ENCODE measurements at places on chromosomes 12 and 14.

DNA sequence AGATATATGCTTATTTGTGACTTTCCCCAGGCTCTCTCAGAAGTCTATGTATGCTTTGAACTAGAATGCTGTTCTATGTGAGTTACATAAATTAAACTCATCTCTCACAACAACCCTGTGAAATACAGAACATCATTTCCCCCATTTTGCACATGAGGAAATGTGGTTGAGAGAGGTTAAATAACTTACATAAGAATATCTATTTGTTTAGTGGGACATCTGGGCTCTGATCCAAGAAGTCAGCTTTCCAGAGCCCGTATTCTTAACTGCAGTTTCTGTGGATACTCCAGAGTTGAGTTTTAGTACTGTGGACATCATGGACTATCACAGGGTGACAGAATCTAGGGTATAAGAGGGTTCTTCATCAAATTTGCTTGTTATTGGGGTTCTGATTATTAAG is 242.5 kb upstream of the ARHGAP5 start:
- DNase-seq: no peak

GRCh38 chr14:65373671-65374039 is 38.9 kb upstream of the FUT8 start:
- no peak for DNase-seq

DNA sequence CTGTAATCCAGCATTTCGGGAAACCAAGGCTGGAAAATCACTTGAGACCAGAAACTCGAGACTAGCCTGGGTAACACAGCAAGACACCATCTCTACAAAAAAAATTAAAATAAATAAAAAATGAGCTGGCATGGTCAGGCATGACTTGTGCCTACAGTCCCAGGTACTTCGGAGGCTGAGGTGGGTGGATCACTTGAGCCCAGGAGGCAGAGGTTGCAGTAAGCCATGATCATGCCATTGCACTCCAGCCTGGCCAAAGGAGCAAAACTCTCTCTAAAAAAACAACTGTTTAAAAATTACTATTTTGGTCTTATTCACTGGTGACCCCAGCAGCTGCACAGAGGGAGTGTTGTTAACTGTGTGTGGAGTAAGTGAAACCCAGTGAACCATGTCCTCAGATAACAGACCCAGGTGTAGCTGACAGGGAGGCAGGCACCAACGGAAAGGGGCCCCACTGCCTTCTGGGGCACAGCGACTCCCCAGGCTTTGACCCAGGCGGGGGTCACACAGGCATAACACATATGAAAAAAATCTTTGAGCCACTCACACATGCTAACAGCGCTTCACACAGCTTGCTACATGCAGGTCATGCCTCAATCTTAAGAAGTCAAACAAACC is 12.1 kb downstream of the DDX54 start:
- no peak for DNase-seq

GRCh38 chr12:6368906-6369525 is 6.3 kb downstream of the SCNN1A start:
- DNase-seq: no peak

DNA sequence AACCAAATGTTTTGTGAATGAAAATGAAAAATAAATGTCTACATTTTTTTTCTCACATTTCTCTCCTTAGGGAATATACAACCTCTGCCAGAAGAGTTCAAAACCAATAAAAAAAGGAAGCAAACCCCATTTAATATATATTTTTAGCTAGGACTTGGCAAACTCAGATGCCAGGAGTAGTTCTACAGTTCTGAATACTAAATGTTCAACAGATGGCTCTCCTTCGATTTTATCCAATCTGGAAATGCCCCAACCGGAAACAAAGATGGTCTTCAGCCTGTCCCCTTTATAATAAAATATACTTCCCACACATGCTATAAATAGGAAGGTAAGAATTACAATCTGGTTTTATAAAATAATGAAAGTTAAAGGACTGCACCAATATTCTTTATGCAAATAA is 330.4 kb downstream of the MDGA2 start:
- no peak for DNase-seq

GRCh38 chr12:55072083-55072482 is 52.3 kb downstream of the NEUROD4 start:
- DNase-seq: no peak

GRCh38 chr12:116453631-116454030 is 105.5 kb upstream of the MAP1LC3B2 start:
- no peak for DNase-seq

- no peak for DNase-seq
These were observed 1.5 kb upstream of the GPR65 start for GRCh38 chr14:88003425-88003824.

DNA sequence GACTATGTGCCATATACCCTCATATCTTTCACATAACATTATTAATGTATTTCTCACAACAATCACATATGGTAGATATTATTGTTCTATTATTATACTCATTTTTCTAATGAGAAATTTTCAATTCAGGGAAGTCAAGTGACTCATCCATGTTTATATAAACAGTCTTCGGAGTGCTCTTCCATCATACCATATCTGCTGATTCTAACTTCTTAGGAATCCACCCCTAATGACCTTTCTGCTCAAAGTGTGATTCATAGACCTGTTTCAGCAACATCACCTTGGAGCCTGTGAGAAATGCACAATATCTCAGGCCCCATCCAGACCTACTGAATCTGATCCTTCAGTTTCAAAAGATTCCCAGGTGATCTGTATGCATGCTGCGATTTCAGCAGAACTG is 39.8 kb upstream of the OVCH1 start:
- DNase-seq: no peak

DNA sequence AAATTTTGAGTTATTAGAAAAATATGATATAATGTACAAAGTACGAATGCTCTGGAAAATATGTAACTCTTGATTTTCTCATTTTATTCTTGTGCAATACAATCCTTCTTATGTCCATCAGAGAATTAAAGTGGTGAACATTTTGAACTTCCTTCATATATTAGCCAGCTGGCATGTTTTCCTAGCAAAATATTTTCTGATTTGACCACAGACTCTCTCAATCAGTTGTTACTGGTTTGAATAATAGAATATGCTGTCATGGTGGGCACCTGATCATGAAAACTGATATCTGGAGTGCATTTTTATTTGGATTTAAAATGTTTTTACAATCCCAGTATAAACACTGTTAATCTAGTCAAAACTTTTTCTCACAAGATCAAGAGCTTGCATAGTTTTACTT is 24.2 kb downstream of the PARPBP start:
- no peak for DNase-seq

DNA sequence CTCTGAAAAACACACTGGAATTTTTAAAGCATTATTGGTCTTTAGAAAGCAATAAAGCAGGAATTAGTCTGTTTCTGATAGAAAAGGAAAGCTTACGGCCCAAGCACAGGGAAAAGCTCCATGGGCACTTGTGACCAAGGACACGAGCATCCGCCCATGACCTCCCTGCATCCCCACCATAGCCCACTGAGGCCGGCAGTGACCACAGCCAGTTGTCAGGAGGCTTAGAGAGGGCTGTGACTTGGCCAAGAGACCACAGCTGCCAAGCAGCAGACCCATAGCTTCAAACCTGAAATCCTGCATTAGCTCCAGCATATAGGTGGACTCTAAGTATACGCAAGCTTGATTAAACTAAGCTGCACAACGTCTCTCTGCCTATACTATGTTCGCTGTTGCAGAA is 8.9 kb downstream of the SETD3 start:
- DNase-seq: no peak

DNA sequence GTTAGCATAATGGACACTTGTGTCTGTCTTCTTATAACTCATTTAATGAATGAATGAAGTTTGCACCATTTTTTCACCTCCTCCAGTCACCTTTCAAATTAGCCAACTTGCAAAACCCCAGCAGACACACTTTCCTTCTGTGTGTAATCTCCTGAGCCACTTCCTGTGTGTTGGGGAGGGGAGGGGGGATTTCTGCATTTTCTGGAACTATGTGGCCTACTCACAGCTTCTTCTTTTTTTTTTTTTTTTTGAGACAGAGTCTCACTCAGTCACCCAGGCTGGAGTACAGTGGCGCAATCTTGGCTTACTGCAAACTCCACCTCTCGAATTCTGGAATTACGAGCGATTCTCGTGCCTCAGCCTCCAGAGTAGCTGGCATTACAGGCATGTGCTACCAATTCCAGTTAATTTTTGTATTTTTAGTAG is 4.1 kb upstream of the SERPINA1 start:
- DNase-seq: no peak

DNA sequence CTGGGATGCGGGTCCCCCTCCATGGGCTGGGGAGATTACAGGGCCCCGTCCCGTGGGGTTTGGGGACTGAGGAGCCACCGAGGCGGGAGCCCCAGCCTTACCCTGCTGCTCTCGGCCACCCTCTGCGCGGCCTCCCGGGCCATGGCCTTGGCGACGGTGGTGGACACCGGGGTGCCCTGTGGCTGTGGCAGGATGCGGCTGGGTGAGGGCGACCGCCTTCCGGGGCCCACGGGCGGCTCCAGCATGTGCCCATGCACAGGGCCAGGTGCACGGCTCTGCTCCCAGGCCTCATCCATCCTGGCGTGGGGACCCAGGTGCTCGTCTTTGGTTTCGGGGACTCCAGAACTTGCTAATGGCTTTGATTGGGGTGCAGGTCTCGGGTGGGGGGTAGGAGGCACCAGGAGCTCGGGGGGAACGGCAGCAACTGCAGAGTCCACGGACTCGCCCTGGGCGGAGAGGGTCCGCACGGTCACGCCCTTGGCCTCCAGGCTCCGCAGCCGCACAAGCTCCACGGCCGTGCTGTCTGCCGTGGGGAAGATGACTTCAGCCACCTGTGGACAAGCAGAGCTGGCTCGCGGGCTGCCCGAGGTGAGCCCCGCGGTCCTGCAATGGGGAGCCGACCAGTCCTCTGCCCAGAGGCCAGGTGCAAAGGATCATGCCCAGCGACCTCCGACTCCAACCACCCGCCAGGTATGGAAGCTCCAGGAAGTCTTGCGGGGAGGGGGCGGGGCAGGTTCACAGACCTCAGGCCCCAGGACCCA is 99.2 kb downstream of the PIWIL1 start:
- no peak for DNase-seq

GRCh38 chr14:33916663-33917565 is 34.0 kb downstream of the EGLN3 start:
- peak; percentile 18 for DNase-seq

- DNase-seq: no peak
These were observed 2.7 kb upstream of the HDAC7 start for GRCh38 chr12:47822401-47822800.

DNA sequence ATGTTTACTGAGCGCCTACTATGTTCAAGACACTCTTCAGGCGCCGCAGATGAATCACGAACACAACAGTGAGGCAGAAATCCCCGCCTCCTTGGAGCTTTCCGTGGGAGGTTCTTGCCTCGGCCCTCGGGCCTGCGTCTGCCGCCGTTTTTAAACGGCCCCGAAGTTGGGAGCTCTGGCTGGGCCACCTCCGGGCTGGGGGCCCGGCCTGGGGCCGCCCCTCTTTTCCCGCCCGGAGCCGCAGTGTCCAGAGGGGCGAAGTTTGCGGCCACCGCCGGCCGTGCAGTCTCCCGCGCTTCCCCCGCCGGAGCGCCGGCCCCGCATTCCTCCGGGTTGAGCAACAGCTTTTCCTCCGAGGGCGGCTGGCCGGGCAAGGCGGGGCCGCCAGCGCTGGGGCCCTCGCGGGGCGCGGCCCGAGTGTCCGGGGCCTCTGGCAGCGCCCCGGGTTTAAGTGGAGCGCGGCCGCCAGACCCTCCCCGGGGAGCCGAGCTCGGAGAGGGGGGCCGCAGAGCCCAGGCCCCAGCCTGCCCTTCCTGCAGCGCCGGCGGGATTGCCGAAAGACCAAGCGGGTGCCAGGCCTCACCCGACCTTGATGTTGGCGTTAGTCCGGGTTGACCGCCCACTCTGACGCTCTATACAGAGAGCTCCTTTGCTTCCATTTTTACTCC is 18.7 kb upstream of the CTDSP2 start:
- DNase-seq: peak; percentile 77

- DNase-seq: peak; percentile 39
These were observed 110.5 kb downstream of the ARF6 start for GRCh38 chr14:50003213-50004021.

- no peak for DNase-seq
These were observed 175.9 kb upstream of the CDKN3 start for GRCh38 chr14:54220704-54221431.

- DNase-seq: no peak
These were observed 60.4 kb upstream of the ARID2 start for GRCh38 chr12:45669093-45669492.

GRCh38 chr12:124660851-124661250 is 93.4 kb upstream of the NCOR2 start:
- DNase-seq: no peak

DNA sequence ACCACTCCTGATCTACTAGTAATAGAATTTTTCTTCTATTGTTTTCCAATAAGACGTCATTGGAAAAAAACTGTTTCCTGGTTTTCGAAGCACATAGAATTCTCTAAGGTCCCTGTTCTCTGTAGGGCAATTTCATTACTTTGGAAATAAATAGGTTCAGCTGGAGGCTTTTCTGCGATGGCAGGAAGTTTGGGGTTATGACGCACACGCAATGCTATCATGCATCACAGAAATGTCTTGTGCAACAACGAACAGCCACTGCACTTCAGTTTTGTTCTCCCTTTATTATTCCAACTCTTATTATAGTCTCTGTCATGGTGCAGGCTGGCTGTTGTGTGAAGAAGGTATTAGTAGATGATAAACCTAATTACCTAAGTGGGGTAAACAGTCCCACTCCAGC is 59.0 kb downstream of the KCNK10 start:
- no peak for DNase-seq

DNA sequence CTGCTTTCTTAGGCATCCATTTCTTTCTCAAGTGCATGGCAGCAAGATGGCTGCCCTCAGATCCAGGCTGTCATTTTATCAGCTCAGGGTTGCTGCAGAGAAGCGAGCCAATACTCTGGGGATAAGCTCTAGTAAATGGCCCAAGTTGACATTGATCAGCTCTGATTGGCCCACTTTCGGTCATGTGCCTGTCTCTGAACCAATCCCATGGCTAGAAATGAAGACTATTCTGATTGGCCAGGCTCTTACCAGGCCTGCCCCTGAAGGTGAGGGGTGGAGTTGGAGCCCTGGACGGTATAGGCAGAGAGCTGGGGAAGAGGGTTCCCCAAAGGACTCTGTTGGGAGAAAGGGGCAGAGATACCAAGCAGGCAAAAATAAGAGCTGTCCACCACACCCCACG is 41.4 kb downstream of the MYO1H start:
- DNase-seq: no peak

DNA sequence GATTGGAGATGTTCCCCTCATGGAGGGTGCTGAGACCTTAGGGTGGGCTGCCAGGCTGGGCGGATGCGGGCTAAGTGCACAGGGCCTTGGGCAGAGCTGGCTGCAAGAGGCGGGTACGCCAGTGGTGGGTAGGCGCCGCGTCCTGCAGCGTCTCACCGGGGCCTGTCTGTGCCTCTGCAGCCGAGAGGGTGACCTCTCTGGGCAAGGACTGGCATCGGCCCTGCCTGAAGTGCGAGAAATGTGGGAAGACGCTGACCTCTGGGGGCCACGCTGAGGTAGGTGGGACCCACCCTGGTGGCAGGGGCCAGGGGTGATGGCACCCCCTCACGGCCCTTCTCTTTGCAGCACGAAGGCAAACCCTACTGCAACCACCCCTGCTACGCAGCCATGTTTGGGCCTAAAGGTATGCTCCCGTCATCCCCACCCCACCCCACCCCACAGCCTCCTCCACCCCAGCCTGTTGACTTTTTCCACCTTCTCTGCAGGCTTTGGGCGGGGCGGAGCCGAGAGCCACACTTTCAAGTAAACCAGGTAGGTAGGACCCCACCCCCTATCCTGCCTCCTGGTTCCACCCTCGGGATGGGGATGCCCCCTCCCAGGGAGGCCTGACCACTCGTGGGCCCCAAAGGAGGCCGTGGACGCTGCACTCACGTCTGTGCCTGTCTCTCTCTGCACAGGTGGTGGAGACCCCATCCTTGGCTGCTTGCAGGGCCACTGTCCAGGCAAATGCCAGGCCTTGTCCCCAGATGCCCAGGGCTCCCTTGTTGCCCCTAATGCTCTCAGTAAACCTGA is 1.5 kb downstream of the CRIP1 start:
- DNase-seq: no peak

Measured in H54 (cell line).